Activated T-cell treated with anti-CD3 and anti-CD28 coated beads, Interleukin-2, amount 50 U/mL, for 1 hour (primary cell): ENCODE measurements at places on chromosomes 13 and 19.

GRCh38 chr19:16894080-16894479 is 5.3 kb downstream of the F2RL3 start:
- no peak for DNase-seq

- no peak for DNase-seq
Measured at GRCh38 chr13:44153496-44153895, 220.1 kb upstream of the SERP2 start.

DNA sequence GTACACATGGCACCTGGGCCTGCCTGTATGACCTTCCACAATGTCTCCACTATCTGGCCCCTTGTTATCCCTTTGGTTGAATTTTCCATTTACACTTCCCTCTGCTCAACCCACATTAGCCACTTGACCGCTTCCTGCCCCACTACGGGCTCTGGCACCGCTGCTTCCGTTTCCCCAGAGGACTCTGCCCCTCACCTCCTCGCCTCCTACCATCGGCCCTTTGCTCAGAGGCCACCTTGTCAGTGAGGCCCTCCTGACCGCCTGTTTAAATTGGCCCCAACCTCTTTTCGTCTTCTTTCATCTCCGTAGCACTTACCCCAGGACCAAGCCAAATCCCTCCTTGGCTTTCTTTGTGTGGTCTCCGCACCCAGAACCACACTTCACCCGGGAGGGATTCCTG is 47.4 kb downstream of the SOX1 start:
- DNase-seq, result no peak

GRCh38 chr19:38898788-38899446 is 501 bp downstream of the SIRT2 start:
- no peak for DNase-seq

- no peak for DNase-seq
Measured at GRCh38 chr13:48476215-48476614, 56.7 kb downstream of the RCBTB2 start.
